Foreskin fibroblast (primary cell): ENCODE measurements at places on chromosomes 13 and 19.
A peak's percentile ranks its signal among the peaks of the same experiment; 100 is the strongest.

DNA sequence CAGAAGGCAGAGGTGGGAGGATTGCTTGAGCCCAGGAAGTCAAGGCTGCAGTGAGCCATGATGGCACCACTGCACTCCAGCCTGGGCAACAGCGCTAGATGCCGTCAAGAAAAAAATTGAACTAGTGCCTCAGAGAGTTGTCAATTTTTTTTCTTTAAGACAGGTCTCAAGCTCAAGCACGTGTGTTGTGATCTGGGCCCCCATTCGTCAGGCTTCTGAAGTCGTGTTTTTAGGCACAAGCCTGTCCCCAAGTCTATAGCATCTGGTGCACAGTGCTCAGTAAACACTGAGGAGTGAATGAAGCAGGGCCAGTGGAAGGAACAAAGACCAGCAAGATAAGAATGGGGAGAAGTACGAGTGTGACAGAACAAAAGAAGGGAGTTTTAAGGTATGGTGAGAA lies 23.7 kb upstream of the LAMP1 start:
- DNase-seq = no peak

- peak; percentile 63 for DNase-seq
These were observed 212.8 kb downstream of the RFC3 start for GRCh38 chr13:34030782-34031181.

DNA sequence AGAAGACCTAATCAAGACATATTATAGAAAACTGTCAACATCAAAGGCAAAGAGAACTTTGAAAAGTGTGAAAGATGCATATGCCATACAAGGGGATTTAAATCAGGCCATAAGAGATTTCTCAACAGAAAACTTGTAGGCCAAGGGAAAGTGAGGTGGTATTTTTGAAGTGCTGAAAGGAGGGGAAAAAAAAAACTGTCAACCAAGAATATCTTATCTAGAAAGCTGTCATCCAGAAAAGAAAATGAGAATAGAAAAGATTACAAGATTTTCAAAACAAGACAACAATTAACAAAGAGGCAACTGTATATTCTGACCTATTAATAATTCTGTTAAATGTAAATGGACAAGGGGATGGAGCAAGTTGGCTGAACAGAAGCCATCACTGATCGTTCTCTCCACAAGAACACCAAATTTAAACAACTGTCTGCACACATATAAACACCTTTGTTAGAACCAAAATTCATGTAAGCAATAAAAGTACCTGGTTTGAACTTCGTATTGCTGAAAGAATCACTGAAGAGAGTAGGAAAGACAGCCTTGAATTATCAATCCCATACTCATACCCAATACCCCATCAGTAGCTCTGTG lies 880.1 kb upstream of the PCDH9 start:
- no peak for DNase-seq

GRCh38 chr13:38519229-38519911 lies 167.5 kb upstream of the FREM2 start:
- DNase-seq = no peak

GRCh38 chr19:12759686-12760085 lies 8.1 kb downstream of the BEST2 start:
- no peak for DNase-seq

DNA sequence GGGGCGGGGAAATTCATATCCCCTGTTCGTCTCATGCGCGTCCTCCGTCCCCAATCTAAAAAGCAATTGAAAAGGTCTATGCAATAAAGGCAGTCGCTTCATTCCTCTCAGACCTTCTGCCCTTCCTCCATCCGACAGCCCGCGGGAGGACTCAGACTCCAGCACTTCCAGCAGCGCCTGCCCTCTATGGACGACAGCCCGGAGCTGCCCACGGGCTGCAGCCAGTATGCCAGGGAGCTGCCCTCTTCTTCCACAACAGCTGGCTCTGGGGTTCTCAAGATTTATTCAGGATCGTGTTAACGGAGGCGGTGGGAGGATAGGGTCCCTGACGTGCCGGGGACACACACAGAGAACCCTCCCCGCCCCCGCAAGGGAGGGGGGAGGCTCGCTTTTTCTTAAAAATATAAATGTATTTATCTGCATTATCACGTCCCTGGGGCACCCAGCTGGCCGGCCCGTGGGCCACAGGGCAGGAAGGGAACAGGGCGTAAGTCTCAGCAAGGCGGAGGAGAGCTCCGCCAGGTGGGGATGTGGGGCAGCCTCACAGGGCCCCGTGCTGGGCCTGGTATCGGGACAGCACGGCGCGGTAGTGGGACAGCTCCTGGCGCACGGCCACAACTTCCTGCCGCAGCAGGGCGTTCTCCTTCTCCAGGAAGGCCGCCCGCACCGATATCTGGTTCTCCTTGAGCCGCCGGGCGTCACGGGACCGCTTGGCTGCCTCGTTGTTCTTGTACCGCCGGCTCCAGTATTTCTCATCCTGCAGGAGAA lies 6.7 kb downstream of the DBP start:
- DNase-seq = no peak

DNA sequence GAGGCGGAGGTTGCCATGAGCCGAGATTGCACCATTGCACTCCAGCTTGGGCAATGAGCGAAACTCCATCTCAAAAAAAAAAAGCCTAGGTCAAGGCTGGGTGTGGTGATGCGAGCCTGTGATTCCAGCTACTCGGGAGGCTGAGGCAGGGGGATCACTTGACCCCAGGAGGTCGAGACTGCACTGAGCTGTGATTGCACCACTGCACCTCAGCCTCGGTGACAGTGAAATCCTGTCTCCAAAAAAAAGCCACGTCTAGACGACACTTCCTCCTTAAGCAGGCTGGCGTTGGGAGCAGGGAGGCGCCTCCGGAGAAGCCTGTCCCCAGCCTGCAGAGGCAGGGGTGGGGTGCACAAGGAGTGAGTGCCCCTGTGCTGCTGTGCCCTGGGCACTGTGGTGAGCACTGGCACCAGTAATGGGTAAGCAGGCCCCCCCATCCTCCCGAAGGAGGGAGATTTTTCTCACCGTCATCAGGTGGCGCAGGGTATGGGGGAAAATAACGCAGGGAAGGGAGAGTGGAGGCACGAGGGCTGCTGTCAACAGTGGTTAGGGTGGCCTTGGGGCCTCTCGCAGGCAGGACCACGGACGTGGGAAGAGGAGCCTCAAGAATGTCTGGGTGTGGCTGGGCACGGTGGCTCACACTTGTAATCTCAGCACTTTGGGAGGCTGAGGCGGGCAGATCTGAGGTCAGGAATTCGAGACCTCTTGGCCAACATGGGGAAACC lies 706 bp downstream of the P2RY11 start:
- peak; percentile 44 for DNase-seq

DNA sequence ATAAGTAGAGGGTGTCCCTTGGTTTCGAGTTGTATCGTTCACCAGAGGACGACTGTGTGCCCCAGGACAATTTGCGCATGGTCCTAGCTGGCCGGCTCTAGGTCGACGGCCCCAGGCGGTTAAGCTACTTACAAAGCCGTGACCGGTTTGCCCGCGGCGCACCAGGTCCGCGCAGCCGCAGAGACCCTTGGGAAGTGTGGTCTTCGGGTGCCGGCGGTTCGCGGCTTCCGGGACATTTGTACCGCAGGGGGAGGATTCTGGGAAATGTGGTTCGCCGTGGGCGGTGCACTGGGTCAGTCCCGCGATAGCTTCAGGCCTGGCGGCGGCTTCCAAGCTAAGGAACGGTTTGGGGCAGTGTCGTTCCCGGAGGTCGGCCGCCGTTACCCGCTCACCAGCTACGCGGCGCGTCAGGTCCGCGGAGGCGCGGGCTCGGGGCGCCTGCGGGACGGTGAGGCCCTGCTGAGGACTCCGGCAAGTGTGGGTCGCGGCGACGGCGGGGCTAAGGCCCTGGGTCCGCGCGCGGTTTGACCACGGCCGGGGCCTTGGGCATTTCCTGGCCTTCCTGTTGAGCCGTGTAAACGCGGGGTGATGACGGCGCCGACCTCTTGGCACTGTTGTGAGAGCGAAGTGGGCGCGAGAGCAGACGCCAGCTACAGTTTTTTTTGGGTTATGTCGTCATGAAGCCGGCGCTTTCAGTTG lies at the start of gene ZNF302:
Gene ZNF302, plus strand, starts transcription at position 293 of the 699 bp plus-strand sequence. CDS start 1,127 bp downstream, outside the sequence.
- peak; percentile 98 for DNase-seq

DNA sequence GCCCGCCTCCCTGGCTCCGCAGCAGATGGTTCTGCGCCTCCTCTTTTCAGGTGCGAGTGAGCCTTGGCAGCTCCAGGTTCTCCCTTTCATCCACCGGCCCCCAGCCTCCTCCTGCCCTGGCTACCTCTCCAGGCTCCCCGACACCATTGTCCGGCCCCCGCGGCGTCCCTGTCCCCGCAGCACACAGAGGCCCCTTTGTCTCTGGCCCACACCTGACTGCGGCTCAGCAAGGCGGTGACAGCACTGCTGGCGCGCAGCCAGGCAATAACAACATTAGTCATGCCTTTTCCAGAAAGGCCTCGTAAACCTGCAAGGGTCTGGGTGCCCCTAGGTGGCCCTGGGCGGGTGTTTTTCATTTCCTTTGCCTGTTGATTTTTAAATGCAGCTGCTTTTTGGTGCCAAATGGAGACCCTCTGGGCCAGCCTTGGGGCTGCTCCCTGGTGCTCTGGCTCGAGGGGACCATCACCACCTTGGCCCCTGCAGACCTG lies 73.2 kb upstream of the MEDAG start:
- DNase-seq = no peak

- no peak for DNase-seq
These were observed 26.5 kb downstream of the WDR88 start for GRCh38 chr19:33158365-33158764.

- DNase-seq = no peak
These were observed 240.9 kb downstream of the FGF9 start for GRCh38 chr13:21911646-21912298.

DNA sequence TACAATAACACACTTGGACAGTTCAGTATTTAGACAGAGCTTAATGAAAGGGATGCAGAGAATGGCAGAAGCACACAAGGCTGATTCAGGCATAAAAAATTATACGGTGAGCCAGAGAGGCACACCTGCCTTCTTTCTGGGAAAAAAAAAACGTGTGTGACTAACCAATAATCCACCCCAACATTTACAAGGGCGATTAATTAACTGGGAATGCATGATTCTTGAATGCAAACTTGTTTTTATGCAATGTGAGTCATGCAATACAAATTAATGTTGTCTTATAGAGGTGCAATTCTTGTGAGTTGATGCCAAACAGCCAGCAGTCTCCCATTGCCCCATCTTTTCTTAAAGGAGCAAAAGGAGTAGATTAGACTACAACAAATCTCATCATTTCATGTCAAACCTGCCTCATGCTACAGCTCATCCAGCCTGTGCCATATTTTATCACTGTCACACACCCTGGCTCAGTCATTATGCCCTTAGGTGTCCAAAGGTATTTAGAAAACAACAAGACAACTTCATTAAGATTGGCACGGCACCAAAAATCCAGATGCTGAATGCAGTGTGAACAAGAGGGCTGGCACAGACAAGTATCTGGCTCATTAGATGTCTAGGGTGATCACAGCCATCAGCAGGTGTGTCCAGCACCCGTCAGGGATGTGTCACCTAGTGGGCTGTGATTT lies 721.1 kb downstream of the EFNB2 start:
- no peak for DNase-seq

GRCh38 chr19:53389978-53390377 lies 5.0 kb upstream of the ZNF765 start:
- no peak for DNase-seq

GRCh38 chr13:31462766-31463165 lies 263.0 kb downstream of the B3GLCT start:
- DNase-seq = no peak

DNA sequence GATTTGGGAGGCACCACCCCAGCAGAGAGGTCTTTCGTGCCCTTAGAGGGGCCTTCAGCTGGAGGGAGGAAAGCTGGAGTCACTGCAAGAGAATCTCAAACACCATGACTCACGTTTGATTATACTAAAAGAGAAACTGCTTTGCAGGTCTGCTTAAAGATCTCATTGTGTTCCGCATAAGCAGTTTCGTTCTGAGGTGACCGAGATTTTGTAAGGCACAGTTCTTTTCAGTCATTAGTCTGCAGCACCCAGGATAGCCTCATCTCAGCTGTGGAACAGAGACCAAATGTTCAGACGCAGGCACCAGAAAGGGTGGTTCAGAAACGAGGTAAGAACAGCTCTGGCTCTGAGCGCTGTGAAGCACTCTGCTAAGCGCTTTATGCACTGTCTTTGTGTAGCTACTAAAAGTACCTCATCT lies 71.2 kb upstream of the GTF3A start:
- DNase-seq = peak; percentile 39

DNA sequence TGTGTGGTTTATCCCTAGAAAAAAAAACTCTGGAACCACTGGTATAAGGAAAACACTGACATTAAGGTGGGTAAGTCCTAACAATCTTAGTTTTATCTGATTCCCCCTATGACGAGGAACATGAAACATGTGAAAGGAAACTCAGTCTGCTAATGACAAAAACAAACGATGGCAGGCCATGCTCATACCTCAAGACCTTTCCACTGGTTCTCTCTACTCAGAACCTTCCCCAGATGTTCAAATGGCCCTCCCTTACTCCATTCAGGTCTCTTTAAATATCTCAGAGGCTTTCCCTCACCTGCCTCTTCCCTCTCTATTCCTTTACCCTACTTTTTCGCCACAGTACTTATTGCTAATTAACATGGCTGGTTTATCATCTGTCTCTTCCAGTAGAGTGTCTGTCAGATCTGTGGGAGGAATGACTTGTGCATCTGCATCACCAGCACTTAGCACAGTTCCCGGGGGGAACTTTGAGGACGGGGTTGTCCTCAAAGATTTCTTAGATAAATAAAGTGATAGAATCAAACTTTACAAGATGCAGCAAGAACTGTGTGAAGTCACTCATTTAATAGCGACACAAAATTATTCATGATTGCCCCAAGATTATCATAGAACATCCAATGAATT lies 1.5 kb downstream of the TUBGCP3 start:
- no peak for DNase-seq

DNA sequence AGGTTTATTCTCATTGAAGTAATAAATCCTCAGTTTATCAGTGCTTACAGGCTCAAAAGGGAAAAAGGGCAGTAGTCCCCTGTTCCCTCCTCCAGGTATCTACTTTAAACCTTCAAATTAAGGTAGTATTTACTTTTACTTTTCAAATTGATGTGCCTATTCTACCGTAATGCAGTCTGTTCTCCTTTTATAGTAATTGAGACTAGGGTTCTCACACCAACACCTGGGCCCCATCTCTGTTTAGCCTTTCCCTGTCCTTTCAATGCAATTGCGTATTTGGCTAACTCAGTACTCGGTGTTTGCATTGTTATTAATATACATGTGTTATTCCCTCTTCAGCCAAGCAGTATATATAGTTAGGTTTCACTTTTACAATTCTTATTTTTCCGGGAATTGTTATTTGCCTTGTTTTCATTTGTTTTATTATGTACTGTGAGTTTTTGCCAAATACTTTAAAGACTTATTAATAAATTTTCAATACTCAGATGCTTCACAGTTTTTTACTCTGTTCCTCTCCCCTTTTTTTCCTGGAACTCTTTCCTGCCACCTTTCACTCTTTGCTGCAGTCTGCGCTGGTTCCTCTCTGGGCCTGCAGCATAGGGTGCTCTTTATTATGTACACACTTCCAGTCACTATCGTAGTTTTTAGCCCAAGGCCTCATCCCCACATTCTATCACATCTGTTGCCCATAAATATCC lies 30.3 kb downstream of the USPL1 start:
- DNase-seq = no peak

GRCh38 chr13:87622971-87623370 lies 48.2 kb upstream of the SLITRK5 start:
- DNase-seq = no peak
